ENCODE measurements at places on chromosomes 7 and 10.

GRCh38 chr7:37531225-37531624 is 82.6 kb upstream of the ELMO1 start:
- no peak for DNase-seq

GRCh38 chr10:83448013-83448412 is 691.3 kb upstream of the GHITM start:
- no peak for DNase-seq

- DNase-seq = no peak
Observed at GRCh38 chr7:81025360-81025759, 106.5 kb upstream of the SEMA3C start.

DNA sequence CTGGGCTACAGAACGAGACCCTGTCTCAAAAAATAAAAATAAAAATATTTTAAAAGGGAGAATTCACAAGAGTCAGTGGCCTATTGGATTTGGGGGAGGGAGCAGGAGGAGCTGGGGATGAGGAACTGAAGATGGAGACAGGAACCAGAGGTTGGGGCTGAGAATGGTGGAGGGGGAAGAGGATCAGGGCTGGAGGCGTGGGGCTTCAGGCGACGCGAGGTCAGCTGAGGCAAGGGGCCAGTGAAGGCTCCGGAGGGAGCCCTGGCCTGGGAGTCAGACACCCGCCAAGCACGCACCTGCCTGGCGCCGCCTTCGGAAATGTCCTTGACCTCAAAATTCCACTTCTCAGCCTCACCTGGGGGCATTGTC is 671 bp upstream of the CLEC2L start:
- no peak for DNase-seq

GRCh38 chr7:93551063-93551895 is 23.2 kb downstream of the CALCR start:
- no peak for DNase-seq

GRCh38 chr10:130497056-130498010 is 361.1 kb downstream of the GLRX3 start:
- DNase-seq = no peak

- no peak for DNase-seq
Observed at GRCh38 chr7:88480271-88480670, 173.6 kb upstream of the STEAP4 start.

- DNase-seq = no peak
Observed at GRCh38 chr10:1380088-1380671, 324.0 kb downstream of the WDR37 start.

DNA sequence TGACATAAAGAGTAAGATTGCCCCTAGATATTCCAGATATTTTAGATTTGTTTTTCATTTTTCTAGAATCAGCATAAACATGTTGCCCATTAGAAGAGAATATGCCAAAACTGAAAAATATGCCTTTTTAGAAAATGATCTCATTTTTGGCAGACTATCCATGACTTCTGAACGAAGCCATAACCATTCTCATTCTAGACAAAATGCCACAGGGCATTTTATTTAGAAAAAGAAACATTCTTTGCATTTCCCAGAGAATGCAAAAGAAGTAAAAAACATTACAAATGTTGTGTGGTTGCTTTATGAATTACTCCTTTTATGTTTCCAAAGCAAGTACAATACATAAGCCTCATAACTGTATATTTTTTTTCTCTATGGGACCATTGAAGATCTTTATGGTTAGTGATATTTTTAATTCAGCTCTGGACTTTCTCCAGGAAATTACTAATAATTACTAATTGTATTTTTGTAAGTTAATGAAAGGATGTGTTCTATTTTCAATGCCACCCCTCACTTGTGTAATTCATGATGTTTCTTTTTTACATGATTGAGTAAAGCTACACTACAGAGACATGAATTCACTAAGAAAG is 109.6 kb upstream of the SEM1 start:
- no peak for DNase-seq

DNA sequence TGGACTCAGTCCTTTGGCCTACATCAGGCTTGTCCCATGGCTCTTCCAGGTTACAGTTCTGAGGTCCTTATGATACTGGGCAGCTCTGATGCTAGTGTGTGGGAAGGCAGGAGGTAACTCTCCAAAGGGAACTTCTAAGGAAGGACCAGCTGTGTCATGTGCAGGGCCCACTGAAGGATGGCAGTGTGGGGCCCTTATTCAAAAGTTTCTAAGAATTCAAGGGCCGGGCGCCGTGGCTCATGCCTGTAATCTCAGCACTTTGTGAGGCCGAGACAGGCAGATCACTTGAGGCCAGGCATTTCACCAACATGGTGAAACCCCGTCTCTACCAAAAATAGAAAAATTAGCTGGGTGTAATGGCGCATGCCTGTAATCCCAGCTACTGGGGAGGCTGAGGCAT is 254.2 kb upstream of the HABP2 start:
- no peak for DNase-seq

DNA sequence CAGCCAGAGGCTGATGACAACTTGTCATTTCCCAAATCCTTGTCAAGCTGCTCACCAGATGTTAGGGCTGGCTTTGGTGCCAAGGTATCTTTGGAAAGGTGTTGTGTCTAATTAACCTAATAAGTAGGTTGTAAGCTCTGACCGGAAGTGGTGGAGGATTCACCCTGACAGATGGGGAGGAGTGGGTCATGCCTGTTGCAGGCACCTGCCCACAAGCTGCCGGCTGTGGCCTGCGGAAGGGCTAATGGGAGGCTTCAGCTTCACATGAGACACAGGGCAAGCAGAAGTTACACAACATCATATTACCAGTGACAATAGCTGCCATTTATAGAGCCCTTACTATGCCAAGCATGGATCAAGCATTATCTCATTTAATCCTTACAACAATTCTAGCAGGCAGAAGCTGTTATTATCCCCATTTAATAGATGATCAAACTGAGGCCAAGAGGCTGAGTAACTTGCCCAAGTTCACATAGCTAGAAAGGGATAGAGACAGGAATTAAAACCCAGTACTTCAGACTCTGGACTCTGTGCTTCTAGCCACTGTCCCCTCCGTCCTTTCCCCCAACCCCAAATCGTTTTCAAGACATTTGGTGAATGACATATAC is 63.1 kb upstream of the DUSP5 start:
- no peak for DNase-seq

DNA sequence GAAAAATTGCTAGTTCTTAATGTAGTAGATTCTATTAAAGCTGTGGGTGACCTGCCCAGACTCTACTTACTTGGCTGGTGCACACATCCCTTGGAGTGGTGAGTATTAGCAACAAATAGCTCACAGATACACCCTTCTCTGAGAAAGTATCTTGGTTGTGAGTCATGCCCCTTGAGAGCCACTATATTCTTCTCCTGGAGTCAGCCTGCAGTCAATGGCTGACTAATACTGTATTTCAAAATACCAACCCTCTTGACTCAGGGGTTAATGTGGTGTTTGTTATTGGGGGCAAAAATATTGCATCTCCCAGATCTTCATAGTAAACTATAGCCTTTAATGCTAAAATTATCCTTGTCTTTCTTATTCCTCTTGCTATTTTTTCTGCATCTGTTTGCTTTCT is 354.9 kb downstream of the BMPER start:
- no peak for DNase-seq

- no peak for DNase-seq
Observed at GRCh38 chr7:47342296-47343060, 239.4 kb downstream of the TNS3 start.

GRCh38 chr10:122145113-122145512 is 126.0 kb upstream of the BTBD16 start:
- no peak for DNase-seq

- no peak for DNase-seq
Observed at GRCh38 chr10:110340816-110341215, 36.1 kb upstream of the SMNDC1 start.

DNA sequence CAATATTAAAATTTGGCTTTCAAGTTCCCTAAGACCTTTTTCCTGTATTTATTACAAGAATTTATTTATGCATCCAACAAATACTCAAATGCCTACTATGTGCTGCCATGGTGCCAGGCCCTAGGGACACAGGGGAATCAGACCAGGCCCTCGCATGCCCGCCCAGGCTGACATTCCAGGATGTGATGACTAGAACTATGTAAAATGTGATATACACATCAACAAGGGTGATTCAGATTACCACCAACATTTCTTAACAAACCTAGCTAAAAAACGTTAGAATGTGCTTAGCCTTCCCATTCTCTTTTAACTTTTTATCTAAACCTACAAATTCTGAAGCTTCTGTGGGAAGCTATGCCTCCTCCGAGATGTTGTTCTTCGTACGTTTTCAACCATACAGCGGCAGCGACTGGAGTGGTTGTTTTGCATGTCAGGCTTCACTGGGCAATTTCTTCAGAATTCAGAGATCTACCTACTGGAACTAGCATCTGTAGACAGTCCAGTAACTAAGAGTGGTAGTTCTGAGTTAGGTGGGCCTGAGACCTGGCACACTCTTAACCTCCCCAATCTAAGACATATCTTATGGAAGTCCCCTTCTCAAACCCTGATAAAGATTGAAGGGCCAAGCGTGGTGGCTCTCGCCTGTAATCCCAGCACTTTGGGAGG is 22.1 kb downstream of the GNA12 start:
- DNase-seq = no peak

- peak; percentile 32 for DNase-seq
Observed at GRCh38 chr7:130367088-130367755, 13.1 kb upstream of the CPA1 start.

- DNase-seq = no peak
Observed at GRCh38 chr10:60456053-60456452, 66.4 kb upstream of the ANK3 start.
